ENCODE measurements at places on chromosomes 4 and X.

DNA sequence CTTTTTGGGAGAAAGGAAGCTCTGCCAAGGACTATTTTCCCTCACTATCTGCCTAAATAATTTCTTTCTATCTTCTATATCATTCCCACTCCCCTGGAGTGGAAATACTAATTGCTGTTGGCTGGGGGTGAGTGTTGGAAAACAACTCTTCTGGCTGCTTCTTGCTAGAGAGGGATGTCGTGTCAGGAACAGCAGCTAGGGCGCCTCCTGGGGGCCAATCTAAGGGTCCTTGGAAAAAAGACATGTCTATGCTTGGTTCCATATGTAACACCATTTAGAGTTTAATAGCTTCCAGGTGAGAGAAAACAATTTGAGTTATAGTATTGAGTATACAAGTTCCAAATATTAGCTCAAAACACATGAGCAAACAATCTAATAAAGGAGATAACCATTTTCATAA is 111.3 kb downstream of the MAGEE1 start:
- no peak for DNase-seq

DNA sequence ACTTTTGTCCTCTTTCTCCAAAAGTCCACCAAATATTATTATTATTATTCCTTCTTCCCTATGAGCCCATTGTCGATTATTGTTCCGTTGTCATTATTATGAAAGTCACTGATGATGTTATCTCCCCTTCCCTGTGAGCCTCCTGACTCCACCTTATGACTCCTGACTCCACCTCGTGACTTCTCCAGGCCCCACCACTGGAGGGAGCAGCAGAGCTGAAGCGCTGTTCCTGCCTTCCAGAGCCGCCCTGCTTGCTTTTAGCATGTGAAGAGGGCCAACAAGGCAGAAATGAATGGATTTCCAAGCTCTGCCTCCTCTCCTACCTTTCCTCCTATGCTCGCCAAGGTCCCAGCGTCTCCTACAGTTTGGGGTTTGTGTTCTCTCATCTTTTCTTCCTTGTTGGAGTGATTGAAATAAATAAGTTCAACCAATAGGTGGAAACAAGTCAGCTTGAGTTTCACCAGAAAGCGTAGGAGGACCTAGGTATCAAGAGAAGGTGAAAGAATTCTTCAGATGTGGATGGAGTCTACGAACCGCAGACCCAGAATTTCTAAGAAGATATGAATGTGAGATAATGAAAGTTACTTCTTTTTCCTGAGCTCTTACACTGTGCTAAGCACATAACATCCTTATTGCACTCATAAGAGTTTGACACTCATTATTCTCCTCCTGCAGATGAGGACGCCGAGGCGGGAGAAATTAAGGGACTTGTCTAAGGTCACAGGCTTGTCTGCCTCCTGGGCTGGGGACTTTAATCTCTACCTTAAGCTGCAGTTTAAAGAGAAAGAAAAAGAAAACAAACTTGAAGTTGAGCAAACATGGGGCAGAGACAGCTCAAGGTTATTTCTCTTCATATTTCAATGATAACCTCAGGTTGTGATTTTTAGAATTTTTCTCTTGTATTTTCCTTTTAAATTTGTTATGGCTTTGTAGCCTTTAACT is 26.1 kb downstream of the IGSF1 start:
- no peak for DNase-seq

DNA sequence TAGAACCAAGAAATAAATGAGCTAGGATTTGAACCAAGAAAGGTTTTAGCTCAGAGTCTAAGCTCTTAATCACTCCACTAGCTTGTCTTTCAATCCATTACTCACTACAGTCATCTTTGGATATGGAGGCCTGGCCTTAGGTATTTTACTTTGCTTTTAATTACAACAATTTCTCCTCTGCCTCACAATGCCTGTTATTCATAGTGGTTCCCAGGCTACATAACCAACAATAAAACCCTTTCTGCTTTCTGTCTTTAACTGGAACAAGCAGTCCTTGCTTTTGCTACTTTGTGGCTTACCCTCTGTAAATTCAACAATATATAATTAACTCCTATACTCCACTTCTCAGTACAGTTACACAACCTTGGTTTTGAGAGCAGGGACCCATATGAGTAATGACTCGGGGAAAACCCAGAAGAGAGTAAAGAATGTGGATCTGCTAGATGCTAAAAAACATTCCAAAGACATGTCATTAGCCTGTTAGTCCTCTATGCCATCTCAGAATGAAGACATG is 94.7 kb upstream of the NAP1L5 start:
- no peak for DNase-seq

GRCh38 chr4:165628572-165628971 is 244.5 kb upstream of the TLL1 start:
- no peak for DNase-seq

GRCh38 chrX:70141373-70141772 is 8.1 kb downstream of the IGBP1 start:
- no peak for DNase-seq

- no peak for DNase-seq
Measured at GRCh38 chrX:39465906-39466305, 631.9 kb downstream of the BCOR start.

GRCh38 chrX:151970027-151970426 is 4.4 kb downstream of the GABRE start:
- DNase-seq = no peak

- DNase-seq = no peak
Measured at GRCh38 chr4:123304151-123304964, 92.2 kb upstream of the SPRY1 start.

- no peak for DNase-seq
Measured at GRCh38 chr4:86403575-86403974, 43.7 kb upstream of the MAPK10 start.

DNA sequence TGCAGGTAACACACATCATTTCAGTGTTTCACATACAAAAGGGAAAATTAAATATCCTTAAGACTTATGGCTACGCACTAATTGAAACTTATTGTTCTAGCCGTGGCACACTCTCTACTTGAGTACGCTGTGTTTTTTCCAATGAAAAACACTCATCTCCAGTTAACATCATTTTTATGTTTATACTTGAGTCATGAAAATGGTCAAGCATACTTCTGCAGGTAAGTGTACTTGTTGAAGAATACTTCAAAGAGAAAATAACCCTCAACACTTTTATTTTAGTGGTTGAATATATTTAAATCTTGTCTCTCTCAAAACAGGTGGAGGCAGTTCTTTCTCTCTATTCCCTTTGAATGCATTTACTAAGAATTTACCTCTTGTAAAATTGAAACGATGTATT is 538.7 kb upstream of the PCDH7 start:
- no peak for DNase-seq

DNA sequence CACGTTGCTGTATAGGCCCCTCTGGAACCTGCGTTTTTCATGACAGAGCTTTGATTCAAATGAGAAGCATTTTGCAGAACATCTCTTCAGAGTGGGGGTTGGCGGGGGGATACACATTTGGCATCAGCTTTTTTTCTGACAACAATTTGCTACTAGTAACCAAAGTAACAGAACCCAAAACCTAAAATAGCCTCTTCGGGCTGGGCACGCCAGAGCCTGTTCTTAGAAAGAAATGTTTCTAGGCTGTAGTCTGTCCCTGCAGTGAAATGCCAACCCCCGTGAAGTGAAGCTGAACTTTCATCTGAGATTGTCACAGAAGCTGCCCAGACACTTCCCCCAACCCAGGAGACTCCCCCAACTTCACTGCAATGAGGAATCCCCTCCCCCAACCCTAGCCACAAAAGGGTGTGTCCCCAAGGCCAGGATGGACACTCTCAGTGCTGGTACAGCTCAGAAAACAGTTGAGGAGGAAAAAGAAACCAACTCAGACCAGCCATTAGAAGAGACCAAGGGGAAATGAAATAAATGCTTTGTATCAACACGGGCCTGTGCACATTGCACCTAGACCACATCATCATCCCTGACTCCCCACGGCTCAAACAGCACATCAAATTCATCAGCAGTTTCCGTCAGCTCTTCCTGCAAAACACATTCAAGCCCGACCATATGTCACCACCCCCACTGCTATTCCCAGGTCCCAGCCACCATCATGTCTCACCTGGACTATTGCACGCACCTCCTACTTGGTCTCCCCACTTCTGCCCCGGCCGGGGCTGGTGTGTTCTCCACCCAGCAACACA is 8.4 kb upstream of the MAN2B2 start:
- DNase-seq = no peak

- peak; percentile 52 for DNase-seq
Measured at GRCh38 chr4:176377780-176378179, 58.0 kb downstream of the SPCS3 start.

DNA sequence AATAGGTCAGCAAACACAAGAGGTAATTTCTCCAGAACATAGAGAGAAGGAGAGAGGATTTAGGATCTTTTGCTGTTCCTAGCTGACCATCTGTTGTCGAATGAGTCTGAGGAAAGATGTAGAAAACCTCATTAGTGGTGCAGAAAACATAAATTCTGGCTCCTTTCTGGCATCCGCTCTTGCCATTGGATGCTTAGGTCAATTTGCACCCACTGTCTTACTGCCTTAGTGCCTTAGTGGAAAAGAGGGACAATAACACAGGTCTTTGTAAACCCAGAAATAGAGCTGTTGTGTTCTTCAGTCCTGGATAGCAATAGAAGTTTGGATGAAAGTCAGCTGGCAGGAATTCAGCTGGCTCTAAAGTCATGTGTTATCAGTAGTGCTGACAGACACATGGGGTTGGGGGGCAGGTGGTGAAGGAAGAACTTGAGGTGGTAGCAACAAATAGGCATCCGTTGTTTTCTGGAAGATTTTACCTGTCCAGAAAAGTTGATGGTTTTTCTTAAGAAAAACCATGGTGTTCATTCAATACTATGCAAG is 78.2 kb downstream of the GLRA2 start:
- no peak for DNase-seq

GRCh38 chr4:147056940-147057610 is 111.4 kb upstream of the TTC29 start:
- DNase-seq = peak; percentile 30

GRCh38 chr4:159105761-159106243 is 2.9 kb downstream of the RAPGEF2 start:
- DNase-seq = peak; percentile 30

DNA sequence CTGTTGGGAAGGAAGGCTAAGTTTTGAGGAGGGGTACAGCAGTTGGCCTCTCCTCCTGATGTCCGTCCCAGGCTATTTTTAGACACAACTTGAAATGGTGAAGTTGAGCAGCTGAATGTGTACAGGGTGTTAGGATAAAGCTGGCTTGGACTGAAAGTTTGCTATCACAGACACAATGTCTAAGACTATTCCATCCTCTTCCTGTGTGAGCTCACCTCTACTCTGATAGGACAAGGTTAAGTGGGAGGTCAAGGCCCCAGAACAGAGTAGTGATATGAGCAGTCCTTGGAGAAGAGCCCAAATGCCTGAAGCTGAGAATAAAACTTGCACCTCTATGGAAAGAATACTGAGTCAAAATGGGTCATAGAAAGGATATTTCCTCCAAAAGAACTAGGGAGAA is 4.1 kb downstream of the ATP1B4 start:
- no peak for DNase-seq

GRCh38 chr4:76489686-76490161 is 54.7 kb downstream of the SHROOM3 start:
- DNase-seq = no peak

DNA sequence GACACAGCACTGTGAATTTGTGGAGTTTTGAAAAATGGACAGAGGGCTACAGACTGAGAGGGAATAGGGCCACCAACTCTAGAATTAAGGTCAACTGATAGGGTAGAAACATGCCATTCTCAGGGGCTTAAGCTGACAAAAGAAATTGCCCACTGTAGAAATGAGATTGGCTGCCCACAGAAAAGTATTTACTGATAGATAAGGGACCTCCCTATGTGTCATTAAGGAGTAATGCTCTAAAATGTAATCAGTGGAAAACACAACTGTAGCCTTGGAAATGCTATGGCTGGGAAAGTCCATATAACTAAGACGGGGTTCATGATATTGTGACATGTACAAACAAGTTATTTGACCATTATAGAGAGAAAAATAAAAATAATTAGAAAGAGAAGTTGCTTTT is 4.6 kb downstream of the RTL9 start:
- DNase-seq = no peak

DNA sequence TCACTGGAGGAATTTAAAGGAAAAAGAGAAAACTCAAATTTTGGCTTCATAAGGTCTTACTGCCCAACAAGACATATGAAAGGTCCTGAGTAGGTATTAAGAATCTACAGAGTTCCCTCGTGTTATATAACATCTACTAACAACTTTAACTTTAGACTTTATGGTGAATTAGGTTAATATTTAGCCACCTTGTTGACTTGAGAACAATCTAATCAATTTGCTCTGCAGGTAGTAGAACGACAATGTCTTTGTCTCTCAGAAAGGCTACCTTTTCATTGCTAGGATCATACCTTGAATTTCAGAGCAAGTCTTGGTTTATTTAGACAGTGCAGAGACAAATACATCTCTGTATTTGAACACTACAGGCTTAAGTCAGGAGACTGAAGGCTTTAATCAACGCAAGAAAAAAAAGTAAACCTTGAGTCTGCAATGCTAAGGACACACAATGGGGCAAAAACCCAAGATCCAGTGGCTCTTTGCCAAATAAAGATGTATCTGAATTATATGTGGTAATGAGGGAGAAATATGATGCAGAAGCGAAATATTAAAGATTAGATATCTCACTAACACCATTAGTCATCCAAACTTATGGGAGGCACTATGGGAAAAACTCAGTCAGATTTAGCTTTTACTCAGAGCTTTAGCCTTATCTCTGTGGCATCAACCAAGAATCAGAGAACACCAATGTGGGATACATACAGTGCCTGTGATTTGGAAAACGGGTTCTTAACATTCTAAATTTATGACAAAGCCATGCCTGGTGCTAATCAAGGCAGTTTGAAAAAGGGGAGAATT is 93.6 kb upstream of the FTHL17 start:
- no peak for DNase-seq

DNA sequence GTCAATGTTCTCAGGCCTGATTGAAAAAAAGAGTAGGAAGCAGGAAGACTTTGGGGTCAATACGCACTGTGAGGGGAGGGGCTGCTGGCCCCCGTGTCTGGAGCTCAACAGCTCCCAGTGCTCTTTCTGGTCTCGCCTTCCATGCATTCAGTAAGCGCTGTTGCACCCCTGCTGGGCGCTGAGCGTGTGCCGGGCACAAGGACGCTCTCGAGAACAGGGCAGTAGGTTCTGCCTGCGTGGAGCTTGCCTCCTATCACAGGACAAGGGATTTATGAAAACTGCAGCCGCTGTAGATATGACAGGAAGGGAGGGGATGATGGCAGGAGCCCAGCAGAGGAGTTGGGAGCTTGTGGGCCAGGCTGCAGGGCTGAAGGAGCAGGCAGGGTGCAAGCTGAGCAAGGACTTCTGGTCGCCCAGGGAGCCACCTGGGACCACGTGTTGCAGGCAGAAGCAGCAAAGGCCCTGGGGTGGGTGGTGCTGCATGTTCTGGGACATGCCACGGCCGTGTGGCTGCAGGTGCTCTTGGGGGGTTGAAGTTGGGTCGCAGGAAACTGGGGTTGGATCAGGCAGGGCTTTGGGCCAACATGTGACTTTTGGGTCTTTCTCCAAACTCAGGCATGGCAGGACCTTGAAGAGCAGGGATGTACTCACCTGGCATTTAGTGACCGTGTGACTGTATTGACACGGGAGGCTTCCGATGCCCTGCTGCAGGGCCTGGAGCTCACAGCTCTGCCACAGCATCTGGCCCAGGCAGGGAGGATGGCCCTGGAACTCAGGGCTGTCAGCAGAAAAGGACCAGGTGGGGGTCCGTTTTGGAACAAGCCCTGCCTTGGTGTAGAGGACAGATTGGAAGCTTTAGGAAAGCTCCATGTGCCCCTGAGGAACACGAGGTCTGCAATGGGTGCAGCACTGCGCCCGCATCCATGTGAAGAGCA is 97.9 kb downstream of the CPZ start:
- no peak for DNase-seq

GRCh38 chrX:1483843-1484637 is 31.3 kb upstream of the ASMTL start:
- DNase-seq = no peak

Data from kidney capillary endothelial cell (primary cell).